AG08395 (cell line): ENCODE measurements at places on chromosomes 5 and 9.

DNA sequence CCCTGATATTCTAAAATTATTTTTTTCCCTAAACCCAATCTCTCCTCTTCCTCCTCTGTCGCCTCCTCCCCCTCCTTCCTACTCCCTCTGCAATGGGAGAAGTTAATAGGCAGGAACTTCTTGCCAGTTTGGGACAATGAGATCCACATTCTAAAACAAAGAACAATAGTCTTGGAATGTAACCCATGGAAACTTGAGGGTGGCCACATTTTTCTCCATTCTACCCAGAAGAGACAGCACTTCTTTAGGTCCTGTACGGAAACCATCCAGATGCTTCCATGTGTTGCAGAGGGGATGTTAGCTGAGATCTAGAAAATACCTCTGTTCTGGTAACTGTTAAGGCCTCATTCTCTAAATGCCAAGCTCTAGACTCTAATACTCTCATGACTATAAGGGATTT lies 10.0 kb downstream of the SPARC start:
- DNase-seq = no peak

DNA sequence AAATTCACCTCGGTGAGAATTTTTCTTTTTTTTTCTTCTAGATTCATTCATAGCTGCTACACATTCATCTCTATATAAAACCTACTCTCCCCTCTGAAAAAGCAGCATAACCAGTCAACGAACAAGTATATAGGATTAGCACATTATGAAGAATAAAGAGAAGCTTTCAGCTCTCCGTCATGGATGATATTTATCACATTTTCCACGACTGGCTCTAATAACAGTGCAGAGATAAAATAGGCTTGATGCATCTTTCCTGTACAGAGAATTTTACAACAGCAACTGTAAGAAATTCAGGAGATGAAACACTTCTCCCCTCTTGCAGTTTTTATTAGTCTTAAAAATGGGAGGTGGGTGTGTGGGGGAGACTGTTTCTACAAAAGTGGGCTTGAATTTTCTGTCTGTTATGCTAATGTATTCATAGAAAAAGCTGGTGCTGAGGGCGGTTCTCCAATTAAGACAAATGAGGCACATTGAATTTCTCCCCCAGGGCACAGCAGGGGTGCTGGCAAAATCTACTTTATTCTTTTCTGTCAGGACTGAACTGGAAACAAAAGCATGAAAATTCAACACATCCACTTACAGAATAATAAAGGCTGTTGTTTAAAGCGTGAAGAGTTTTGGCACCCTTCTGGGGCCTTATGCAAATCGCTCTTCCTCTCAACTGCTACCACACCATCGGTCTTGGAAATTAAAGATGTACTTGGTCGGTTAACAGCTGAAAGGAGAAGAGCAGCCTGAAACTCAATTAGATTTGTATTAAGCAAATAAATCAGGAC lies 233.9 kb upstream of the ZNF608 start:
- DNase-seq = no peak

DNA sequence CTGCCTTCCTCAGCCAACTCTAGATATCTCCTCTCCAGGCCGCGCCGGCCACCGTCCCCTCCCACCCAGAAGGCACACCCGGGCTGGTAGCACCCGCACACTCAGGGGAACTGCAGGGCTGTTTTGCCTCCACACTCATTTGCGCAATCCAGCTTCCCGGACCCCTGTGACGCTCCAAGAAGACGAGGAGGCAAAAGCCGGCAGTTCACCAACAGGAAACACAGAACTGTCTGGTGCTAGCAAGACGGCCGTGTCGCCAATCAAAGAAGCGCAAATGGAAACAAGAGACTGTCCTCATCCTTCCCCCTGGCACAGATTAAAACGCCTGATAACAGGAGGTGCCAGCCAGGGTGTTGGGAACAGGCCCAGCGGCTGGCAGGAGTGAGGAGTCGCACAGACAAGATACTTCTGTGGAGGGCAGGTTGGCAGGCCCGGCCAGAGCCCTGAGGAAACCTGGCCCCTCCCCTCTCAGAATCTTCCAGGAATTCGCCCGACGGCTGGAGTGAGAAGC lies 7.8 kb downstream of the AGPAT2 start:
- DNase-seq = no peak

GRCh38 chr5:123142957-123143356 lies 53.9 kb downstream of the PRDM6 start:
- no peak for DNase-seq

DNA sequence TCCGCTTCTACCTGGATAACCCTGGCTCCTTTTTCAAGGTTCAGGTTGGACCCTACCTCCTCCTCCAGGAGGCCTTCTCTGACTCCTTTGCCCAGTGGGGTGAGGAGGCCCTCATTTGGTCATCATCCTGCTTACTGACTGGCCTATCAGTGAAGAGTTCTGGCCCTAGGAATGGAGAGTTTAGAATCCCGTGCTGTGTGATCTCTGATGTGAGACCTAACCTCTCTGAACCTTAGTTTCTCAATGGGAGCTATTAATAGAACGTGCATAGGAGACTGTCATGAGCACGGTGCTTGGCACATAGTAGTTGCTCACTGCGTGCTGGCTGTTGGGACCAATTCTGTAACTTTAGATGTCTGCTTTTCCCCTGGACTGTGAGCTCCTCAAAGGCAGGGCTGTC lies 10.3 kb downstream of the NTNG2 start:
- DNase-seq = no peak

GRCh38 chr5:167912941-167913665 lies 378.3 kb upstream of the WWC1 start:
- DNase-seq = no peak

DNA sequence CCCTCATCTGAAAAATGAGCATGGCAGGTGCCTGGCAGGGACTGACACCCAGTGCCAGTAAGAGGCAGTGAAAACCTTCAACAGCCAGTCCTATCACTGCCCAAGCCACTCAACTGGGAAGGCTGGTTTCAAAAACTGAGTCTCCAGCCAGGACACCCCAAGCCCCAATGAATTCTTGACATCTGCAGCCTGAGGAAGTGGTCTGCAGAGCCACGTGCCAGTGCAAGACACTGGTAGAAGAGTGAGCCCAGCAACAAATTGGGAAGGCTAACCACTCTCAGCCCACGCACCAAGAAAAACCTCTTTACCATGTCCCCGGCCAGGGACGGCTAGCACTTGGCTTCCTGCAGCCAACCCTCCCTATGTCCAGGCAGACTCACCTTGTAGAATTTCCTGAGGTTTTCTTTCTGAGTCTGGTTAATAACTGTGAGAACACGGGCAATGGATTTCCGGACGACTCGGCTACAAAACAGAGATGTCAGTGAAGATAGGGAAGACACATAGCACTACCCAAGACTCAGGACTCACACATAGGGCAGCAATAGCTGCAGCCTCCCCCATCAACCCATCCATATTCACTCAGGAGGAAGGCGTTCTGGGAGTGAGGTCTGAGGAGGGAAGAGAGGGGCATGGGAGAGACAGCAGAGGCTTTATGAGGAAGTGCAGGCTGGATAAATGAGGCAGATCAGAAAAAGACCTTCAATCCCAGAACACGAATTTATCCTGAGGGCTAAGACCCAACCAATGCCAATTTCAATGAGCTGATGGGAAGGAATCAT lies 1.8 kb downstream of the RPL35 start:
- DNase-seq = no peak
